ENCODE measurements at places on chromosomes 2 and 18.

DNA sequence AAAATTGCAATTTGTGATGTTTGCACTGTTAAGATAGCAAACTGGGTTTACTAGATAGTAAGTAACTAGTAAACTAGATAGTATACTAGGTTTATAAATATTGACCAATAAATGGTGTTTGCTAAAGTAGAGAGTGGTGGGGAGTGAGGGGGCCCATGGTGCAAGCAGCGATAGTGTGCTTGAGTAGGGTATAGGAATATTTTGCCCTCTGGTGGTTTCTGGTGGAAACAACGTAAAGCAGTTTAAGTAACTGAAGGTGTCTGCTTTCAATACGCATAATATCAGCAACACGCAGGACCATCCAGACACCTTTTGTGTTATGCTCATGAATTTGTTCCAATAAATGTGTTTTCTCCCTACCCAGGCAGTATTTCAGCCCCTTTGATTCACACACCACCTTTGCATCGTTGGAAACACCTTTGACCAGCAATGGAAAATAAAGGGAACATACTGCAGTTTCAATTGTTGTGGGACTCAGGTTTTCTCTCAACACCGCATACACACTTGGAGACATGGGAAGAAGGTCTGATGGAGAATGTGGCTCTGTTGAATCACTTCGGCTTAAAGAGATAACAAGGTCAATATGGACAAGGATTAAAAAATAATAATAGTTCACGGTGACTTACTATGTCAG lies 16.7 kb upstream of the STAT1 start:
- no peak for DNase-seq

GRCh38 chr2:100702438-100703109 lies 117.4 kb upstream of the NPAS2 start:
- DNase-seq = no peak

GRCh38 chr2:144239306-144239705 lies 280.6 kb downstream of the ZEB2 start:
- no peak for DNase-seq

GRCh38 chr2:144516411-144516980 lies 3.4 kb downstream of the ZEB2 start:
- DNase-seq = no peak

DNA sequence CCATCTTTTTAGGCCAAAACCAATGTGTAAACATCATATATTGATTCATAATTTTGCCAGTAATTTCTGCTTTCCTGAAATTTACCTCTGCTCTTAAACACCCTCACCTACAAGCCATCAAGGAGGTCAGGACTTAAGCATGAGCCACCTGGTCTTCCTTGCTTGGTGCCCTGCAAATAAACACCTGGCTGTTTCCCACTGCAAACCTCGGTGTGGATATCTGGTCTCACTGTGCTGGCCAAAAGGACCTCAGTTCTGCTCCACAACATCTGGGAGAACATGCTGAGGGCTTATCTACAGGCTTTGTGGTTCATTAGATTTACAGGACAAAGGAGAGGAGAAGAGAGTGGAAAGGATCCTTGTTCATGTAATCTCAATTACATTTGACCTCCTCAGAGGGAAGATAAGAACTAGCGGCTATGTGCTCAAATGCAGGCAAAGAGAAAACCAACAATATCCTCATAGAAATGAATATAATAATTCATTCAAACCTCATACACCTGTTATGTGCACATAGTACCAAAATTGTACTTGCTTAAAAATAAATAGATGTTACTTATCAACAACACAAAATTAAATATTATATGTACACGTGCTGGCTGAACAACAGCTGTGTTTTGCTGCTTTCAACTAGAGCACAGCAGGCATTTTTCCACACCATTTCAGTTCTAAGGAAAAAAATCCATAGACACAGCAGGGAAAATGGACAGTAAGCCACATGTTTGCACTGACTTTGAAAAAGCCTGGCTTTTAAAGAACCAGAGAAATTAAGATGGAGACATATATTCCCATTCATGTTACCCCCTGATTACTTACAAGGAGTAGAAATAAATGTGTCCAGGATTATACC lies 465.1 kb downstream of the LPIN1 start:
- no peak for DNase-seq

DNA sequence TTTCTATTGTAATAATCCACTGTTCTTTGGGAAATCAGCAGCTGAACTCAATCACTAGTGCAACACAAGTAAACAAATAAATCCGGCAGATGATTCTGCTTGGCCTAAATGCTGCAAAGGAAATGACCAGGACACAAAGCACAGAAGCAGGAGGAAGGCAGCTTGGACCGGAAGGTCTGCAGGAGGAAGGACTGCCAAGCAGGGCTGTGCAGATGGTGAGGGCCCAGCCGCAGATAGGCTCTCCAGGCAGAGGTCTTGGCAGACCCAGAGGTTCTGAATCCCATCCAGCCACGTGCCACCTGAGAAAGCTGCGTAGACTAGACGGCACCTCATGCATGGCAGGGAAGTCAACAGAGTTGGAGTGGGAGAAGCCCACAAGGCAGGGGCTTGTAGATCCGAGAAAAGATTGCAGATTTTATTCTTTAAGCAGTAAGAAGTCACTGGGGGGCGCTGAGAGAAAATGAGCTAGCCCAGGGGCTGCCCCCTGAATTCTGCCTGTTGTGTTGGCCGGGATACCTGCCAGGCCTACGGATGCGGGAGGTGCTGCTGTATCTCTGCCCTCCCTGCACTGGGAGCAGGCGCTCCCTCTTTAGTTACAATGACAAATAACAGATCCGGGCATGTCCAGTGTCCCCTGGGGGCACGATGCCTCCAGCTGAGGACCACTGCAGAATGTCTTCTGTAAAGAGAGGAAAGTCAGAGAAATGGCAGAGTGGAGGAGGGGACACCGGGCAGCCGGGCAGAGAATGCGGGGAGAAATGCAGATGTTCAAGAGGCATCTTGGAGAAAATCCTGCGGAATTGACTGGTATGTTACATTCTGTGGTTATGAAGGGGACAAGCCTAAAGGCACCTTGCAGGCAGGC lies 153.5 kb downstream of the PXDN start:
- no peak for DNase-seq

DNA sequence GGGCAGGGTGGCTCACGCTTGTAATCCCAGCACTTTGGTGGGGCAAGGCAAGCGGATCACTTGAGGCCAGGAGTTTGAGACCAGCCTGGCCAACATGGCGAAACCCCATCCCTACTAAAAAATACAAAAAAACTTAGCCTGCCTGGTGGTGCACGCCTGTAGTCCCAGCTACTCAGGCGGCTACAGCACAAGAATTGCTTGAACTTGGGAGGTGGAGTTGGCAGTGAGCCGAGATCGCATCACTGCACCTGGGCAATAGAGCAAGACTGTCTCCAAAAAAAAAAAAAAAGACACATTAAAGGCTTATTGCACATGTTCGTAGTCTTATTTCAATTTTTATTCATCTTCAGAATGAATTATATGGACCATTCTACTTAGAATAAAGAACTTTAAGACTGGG lies 110.2 kb downstream of the BMPR2 start:
- peak; percentile 15 for DNase-seq

GRCh38 chr18:63158676-63159291 lies 160.8 kb downstream of the BCL2 start:
- DNase-seq = no peak

DNA sequence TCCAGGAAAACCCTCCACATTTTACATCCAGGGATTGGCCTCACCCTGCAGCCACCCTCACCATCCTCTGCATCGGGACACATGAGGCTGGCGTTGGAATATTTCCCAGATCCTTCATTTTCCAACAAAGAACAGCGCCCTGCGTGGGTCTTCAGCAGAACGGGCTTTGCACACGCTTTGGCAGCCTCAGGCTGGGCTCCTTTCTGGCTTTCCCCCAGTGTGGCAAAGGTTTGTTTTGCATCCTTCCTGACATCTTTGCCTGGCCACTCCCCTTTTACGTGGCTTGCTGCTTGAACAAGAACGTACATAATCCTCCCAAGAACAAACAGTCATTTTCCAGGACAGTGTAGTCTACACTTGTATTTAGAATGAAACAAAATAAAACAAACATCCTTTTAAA lies 25.6 kb upstream of the GREB1 start:
- no peak for DNase-seq

DNA sequence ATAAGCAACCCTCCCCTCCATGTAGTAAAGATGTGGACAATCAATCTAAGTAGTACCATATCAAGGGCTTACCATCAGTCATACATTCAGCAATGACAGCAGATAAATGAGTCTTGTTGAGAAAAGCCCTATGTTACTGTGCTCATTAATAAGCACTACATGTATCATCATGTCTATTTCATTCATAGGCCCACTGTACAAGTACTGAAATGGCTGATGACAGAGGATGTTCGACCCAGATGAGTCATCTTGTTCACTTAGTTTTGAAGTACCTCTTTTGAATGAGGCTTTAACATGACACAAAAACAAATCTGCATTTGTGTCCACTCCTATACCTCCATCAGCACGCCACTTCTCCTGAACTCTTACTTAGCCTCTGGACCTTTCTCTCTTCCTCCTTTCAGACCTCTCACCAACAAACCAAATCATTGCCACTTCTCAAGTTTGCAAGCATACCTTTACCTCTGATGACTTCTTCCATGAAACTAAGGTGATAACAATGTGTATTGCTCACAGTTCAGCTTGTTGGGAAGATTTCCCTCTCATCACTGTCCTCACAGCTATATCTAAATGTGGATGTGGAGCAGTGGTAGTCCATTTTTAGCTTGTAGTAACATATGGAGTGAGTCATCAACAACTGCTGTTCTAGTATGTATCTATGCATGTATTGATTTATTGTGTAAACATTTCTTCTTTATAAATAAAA lies 921.0 kb upstream of the SLC39A10 start:
- DNase-seq = no peak

DNA sequence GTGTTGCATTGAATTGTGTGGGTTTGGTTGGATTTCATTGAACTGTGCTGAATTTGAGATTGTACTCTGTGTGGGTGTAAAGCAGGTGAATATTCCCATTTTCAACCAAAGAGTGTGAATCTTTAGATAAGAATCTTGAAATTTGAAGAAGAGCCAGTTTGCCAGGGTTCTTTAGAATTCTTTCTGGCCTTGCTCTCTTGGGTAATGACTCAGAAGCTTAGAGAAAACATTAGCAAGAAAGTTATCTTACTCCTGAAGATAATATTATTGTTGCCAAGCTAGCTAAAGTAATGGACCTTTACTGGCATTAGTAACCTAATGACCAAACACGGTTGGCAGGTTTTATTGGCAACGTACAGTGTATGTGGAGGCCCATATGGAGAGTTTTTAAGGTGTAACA lies 46.4 kb upstream of the SIX3 start:
- no peak for DNase-seq

DNA sequence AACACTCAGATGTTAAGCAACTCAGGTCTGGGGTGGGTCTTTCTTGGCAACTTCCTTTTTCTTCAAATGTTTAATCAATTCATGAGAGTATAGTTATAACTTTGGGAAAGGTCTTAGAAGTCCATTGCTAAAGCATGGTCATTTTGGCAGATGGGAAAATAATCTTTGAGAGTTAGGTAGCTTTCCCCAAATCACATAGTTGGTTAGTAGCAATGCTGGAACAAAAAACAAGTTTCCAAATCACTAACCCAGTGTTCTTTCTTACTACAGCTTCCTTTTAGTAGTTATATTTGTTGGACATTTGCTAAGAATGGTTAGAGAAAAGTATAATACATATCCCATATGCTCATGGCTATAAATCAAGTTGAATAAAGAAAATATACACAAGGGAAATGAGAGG lies 185.2 kb upstream of the SLC14A2 start:
- no peak for DNase-seq

GRCh38 chr18:45660746-45661145 lies 45.5 kb downstream of the SLC14A2 start:
- no peak for DNase-seq

- DNase-seq = no peak
These were observed 67.3 kb downstream of the TMEM18 start for GRCh38 chr2:609881-610280.

GRCh38 chr2:176960736-176961520 lies 251.7 kb upstream of the HNRNPA3 start:
- no peak for DNase-seq

- DNase-seq = no peak
These were observed 22.3 kb downstream of the PXDN start for GRCh38 chr2:1721706-1722646.

DNA sequence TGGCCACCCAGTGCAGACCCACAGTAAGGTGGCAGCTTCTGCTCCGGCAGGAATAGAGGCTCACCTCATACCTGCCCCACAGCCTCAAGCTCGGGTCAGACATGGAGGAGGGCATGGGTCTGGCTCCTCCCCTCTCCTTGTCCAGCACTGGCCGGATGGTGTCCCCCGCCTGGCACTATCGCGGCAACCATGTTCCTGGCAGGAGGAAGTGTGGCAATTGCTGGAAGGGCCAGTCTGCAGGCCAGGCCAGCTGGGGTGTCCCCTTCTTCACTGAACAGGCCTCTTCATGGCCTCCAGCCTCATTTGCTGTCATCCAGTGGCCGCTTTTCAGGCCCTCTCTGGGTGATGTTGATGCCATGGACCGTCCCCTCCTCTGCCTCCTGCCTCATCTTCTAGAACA lies 41.4 kb upstream of the SMAD7 start:
- DNase-seq = no peak

DNA sequence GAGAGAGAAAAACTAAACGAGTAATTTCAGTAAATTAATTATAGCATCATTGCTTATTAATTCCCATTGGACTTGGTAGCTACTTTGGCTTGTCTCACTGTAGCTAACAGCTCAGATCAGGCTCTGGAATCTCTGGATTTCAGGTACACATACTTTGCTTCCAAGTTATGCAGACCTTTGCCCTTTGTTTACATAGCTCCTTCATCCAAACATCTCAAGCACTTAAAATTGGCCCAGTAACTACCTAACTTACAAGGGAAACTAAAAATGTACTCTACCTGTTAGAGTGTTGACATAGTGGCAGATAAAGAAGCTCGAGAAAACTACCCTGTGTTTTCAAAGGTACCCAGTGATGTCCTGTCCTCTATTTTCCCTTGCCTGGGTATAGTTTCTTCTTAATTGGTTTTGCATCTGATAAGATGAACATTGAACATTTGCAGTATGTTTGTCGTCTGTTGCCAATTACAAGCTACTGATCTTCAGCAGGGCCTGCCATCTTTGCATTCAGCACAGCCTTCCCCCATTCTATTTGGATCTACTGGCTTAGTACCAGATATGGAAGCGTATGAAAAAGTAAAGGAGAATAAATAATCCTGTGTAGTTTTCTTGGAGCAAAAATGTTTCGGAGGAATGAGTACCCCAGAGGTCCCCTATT lies 601.5 kb upstream of the FANCL start:
- no peak for DNase-seq

DNA sequence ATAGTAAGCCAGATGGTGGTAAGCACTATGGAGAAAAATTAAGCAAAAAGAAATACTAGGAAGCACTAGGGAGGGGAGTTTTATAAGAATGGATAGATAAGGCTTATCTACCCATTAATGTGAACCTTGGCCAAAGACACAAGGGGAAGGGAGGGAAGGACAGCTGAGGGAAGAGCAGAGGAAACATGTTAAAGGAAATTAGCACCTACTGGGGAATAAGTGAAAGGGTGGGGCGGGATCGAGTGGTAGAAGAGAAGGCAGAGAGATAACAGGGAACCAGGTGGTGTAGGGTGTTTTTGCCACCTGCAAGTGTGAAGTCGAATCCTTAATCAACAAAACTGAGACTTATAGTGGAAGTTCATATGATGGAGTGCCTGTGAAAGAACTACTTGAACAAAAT lies 1.7 kb downstream of the UNC80 start:
- no peak for DNase-seq

GRCh38 chr2:237791977-237792727 lies 6.4 kb upstream of the RBM44 start:
- no peak for DNase-seq

All from renal pelvis (tissue), 12 donors.